ENCODE measurements at places on chromosomes 1 and 21.

- DNase-seq: no peak
Observed at GRCh38 chr1:2290171-2290578, 62.1 kb downstream of the SKI start.

DNA sequence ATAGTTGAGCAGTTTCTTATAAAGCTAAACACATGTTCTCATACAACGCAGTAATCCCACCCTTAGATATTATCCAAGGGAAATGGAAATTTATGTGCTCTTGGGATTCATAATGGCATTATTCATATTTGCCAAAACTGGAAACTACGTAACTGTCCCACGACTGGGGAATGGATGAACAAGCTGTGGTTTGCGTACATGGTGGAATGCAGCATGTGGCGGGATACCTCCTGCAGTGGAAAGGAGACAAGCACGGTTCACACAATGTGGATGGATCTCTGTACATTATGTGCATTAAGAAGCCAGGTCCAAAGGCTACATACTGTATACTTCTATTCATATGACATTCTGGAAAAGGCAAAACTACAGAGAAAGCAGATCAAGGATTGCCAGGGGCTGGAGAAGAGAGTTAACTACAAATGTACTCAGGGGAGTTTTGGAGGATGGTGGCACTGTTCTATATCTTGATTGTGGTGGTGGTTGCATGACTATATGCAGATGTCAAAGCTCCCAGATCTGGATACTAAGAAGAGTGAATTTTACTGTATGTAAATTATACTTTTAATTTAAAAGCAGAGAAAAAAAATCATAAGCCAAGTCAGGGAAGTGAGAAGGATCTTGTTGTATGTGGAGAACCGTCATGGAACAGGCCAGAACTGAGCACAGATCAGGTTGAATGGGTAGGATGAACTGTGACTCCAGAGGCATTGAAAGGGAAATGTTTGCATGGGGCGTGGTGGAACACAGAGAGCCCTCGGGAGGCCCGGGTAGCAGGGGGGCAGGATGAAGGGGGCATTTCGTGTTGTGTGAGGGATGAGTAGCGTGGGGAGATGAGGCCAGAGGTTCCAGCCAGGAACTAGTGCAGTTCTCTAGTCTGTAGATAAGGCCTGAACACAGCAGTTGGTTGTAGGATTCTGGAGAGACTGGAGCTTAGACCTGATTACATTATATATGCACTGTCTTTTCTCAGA, 90.7 kb downstream of the GALNT2 start:
- no peak for DNase-seq

GRCh38 chr21:19322360-19322759, 918.8 kb upstream of the TMPRSS15 start:
- no peak for DNase-seq

DNA sequence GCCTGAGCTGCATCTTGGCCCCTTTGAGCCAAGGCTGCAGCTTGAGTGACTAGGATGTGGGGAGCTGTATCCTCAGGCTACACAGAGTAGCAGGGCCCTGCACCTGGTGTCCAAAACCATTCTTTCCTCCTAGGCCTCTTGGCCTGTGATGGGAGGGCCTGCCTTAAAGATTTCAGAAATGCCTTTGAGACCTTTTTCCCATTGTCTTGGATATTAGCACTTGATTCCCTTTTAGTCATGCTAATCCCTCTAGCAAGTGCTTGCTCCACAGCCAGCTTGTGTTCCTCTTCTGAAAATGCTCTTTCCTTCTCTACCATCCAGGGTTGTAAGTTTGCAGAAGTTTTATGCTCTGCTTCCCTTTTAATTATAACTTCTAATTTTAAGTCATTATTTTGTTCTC, 21.7 kb upstream of the KIRREL1 start:
- no peak for DNase-seq

- no peak for DNase-seq
Observed at GRCh38 chr1:29499104-29499650, 262.9 kb downstream of the PTPRU start.

- no peak for DNase-seq
Observed at GRCh38 chr1:65341381-65341780, 32.0 kb downstream of the DNAJC6 start.

GRCh38 chr1:74522148-74522547, 9.7 kb upstream of the LRRC53 start:
- no peak for DNase-seq

DNA sequence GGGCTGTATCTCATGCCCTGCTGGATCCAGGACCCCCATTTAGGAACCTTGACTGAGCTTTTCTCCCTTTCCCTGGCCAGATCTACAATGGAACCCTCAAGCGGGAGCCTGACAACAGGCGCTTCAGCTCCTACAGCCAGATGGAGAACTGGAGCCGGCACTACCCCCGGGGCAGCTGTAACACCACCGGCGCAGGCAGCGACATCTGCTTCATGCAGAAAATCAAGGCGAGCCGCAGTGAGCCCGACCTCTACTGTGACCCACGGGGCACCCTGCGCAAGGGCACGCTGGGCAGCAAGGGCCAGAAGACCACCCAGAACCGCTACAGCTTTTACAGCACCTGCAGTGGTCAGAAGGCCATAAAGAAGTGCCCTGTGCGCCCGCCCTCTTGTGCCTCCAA, 29.8 kb downstream of the PKP1 start:
- DNase-seq: no peak

- DNase-seq: no peak
Observed at GRCh38 chr1:3109355-3109754, 40.4 kb downstream of the PRDM16 start.

DNA sequence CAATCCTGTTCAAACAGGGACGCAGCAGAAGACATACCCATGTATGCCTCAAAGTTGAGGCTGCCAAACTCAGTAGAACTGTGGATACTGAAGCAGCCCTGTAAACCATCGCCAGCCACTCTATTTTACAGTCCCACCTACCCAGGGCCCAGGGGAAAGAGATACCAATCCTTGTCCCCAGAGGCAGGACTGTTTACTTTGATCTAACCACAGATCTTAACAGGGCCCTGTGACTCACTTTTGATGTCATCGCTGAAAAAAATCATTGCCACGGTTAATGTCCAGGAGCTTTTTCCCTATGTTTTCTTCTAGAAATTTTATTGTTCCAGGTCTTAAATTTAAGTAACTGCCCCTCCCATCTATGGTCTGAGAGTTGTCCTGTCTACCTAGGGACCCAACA, 538.4 kb upstream of the NCAM2 start:
- no peak for DNase-seq

DNA sequence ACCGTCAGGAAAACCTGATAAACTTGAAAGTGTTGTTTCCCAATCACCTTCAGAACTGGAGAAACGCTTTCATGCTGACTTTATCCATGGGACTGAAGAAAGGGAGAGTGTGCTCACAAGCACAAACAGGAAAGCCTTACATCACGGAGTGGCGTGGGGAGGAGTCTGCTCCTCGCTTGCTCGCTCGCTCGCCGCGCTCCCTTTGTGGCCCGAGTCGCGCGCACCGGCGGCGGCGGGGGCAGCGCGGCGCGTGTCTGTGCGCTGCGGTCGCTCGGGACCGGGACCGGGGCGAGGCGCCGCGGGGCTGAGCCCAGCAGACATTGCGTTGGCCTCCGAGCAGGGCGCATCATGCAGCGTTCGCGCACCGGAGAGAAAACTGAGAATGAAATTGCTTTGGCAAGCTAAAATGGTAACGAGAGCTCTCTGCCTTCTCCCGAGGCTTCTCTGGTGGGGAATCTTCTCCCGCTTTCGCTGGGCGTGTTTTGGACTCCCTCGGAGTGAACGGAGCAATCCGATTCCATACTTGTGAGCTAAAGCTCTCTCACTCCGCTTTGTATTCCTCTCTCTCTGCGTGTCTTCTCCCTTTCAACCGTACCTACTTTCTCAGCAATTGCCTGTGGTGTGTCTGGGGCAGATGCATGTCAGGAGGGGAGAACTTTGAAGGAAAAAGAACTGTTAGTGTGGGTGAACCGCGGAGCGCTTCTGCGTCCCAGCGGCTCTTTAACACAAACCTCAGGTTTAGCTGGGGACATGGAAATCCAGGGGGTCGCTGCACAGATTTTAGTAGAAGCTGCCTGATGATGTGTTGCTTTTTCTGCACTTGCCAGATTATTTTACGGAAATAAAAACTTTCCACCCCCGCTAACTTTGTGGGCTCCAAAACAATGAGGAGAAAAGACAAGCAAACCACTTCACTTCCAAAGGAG, at the start of gene RGL1:
RGL1 (plus strand) TSS at position 205 of the 926 bp plus-strand sequence; CDS start at position 383, 178 bp downstream.
- DNase-seq: no peak

GRCh38 chr1:58597996-58598395, 20.9 kb upstream of the TACSTD2 start:
- no peak for DNase-seq

GRCh38 chr21:38751379-38752050, 54.2 kb upstream of the ETS2 start:
- no peak for DNase-seq

GRCh38 chr1:92045766-92046495, 16.1 kb downstream of the EPHX4 start:
- no peak for DNase-seq
